ENCODE measurements at places on chromosomes 16 and 17. TPM values are rescaled to one million over a fixed set of nuclear protein-coding genes. Genes with fewer than 3 reads are reported as not detected.

Gene TTLL6
- total RNA-seq, result not detected

Gene SYT17
- 1.2 TPM for total RNA-seq

Gene LGALS3BP
- total RNA-seq, result 362 TPM

Gene CEMP1
- not detected for total RNA-seq

Gene PMFBP1
- not detected for total RNA-seq

Gene USP31
- total RNA-seq, result 25.3 TPM

Gene ZPBP2
- not detected for total RNA-seq

Gene ASIC2
- total RNA-seq, result not detected

Gene IRX3
- total RNA-seq, result 78.0 TPM

Gene ABCC11
- not detected for total RNA-seq

Gene MT4
- not detected for total RNA-seq

Gene ZNF597
- total RNA-seq, result 1.6 TPM

Gene SMYD4
- total RNA-seq, result 10.6 TPM

Gene TBC1D3B
- total RNA-seq, result 0.94 TPM

Gene UNC13D
- 5.5 TPM for total RNA-seq

Gene PSME3IP1
- 62.1 TPM for total RNA-seq

Gene IQCK
- total RNA-seq, result 6.0 TPM

Gene CIITA
- total RNA-seq, result 9.7 TPM

Gene TRPV3
- 1.7 TPM for total RNA-seq

Gene CHST6
- 0.97 TPM for total RNA-seq

Gene TBC1D16
- 18.4 TPM for total RNA-seq

Gene CIAPIN1
- total RNA-seq, result 55.9 TPM

Gene NGFR
- 2.3 TPM for total RNA-seq

Gene B3GNT9
- total RNA-seq, result 17.6 TPM

Gene TNP2
- not detected for total RNA-seq

Measured in heart right ventricle (tissue), 16 donors.